Smooth muscle cell of the pulmonary artery (primary cell): ENCODE measurements at places on chromosomes 1 and 21. TPM values are rescaled to one million over a fixed set of nuclear protein-coding genes. Genes with fewer than 3 reads are reported as not detected.

Gene IER5
- total RNA-seq, result 17.1 and 18.7 TPM in 2 replicates

Gene PALMD
- total RNA-seq, result 2.6 and 14.5 TPM in 2 replicates

Gene LIPI
- not detected in 2 replicates for total RNA-seq

Gene NCAM2
- 3.1 and 9.1 TPM in 2 replicates for total RNA-seq

Gene PAQR7
- total RNA-seq, result 13.6 and 15.3 TPM in 2 replicates

Gene SMCP
- not detected in 2 replicates for total RNA-seq

Gene KCNT2
- 6.6 and 10.8 TPM in 2 replicates for total RNA-seq

Gene FAM229A
- total RNA-seq, result 0.98 and 1.1 TPM in 2 replicates

Gene PGLYRP3
- not detected in 2 replicates for total RNA-seq

Gene COL11A1
- total RNA-seq, result 1.2 and 2.5 TPM in 2 replicates

Gene LCE1B
- total RNA-seq, result not detected in 2 replicates

Gene CDC7
- 1.7 and 1.8 TPM in 2 replicates for total RNA-seq

Gene AADACL3
- not detected in 2 replicates for total RNA-seq

Gene LRRC53
- total RNA-seq, result not detected in 2 replicates

Gene GREM2
- 5.4 and 14.7 TPM in 2 replicates for total RNA-seq

Gene CYYR1
- under 0.01 TPM in 1 of 2 replicates, not detected in the other for total RNA-seq

Gene S100A7A
- not detected in 2 replicates for total RNA-seq

Gene ATP1A1
- total RNA-seq, result 221 and 245 TPM in 2 replicates

Gene EPS8L3
- not detected in 2 replicates for total RNA-seq

Gene ALDH4A1
- 9.9 and 11.2 TPM in 2 replicates for total RNA-seq

Gene C1orf226
- total RNA-seq, result 0.07 and 0.13 TPM in 2 replicates

Gene C1orf185
- total RNA-seq, result not detected in 2 replicates

Gene CDC20
- 7.9 and 16.5 TPM in 2 replicates for total RNA-seq

Gene TTC39A
- total RNA-seq, result 1.6 and 2.0 TPM in 2 replicates

Gene CHIA
- not detected in 2 replicates for total RNA-seq

Gene FAM3B
- total RNA-seq, result not detected in 2 replicates

Gene LEMD1
- not detected in 2 replicates for total RNA-seq

Gene OPTC
- not detected in 2 replicates for total RNA-seq

Gene S100PBP
- total RNA-seq, result 28.3 and 31.2 TPM in 2 replicates

Gene MSH4
- total RNA-seq, result 0.33 and 0.52 TPM in 2 replicates

Gene B3GALT2
- 0.92 and 2.4 TPM in 2 replicates for total RNA-seq

Gene A3GALT2
- total RNA-seq, result not detected in 2 replicates

Gene PRAMEF10
- not detected in 2 replicates for total RNA-seq

Gene IL20
- total RNA-seq, result not detected in 2 replicates

Gene SLC45A1
- 4.2 and 5.6 TPM in 2 replicates for total RNA-seq

Gene ELF3
- 0.20 and 2.2 TPM in 2 replicates for total RNA-seq

Gene IVL
- not detected in 2 replicates for total RNA-seq

Gene SELL
- total RNA-seq, result 0.39 TPM in 1 of 2 replicates, not detected in the other

Gene PRMT2
- total RNA-seq, result 180 and 198 TPM in 2 replicates

Gene KLF17
- 0.13 TPM in 2 replicates for total RNA-seq

Gene PDPN
- total RNA-seq, result 1.1 and 17.3 TPM in 2 replicates

Gene TSSK3
- 0.13 and 0.17 TPM in 2 replicates for total RNA-seq

Gene HES3
- not detected in 2 replicates for total RNA-seq

Gene AUNIP
- 0.30 and 0.78 TPM in 2 replicates for total RNA-seq

Gene CD244
- total RNA-seq, result 0.13 TPM in 1 of 2 replicates, not detected in the other

Gene CR1L
- not detected in 2 replicates for total RNA-seq

Gene PLXNA2
- 9.8 and 18.3 TPM in 2 replicates for total RNA-seq

Gene KRTAP21-2
- not detected in 2 replicates for total RNA-seq
